Omental fat pad (tissue), 4 donors: ENCODE measurements at places on chromosomes 7 and 10. TPM values are rescaled to one million over a fixed set of nuclear protein-coding genes. Genes with fewer than 3 reads are reported as not detected.

UTF1 gene
- total RNA-seq = not detected

TMEM270 gene
- total RNA-seq = not detected

HOGA1 gene
- total RNA-seq = 6.6 TPM

CCDC136 gene
- 3.0 TPM for total RNA-seq

EN2 gene
- total RNA-seq = 0.09 TPM

DNA sequence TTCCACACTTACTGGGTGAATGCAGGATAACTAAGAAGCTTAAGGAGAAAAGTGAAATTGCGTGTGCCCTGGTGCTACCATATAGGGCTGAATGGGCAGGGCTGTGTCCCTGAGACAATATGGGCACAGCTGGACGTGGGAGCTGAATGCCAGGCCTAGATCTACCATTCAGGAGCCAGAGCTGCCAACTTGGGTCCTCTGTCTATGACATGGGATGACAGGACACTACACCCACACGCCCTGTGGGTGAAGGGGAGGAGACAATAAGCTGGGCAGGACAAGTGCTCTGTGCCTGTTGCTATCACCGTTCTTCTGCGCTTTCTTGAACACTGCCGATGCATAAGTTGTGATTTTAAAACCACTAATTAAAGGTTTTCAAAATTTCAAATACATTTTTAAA is 293.9 kb downstream of the TNS3 start:
- no peak for DNase-seq

DNA sequence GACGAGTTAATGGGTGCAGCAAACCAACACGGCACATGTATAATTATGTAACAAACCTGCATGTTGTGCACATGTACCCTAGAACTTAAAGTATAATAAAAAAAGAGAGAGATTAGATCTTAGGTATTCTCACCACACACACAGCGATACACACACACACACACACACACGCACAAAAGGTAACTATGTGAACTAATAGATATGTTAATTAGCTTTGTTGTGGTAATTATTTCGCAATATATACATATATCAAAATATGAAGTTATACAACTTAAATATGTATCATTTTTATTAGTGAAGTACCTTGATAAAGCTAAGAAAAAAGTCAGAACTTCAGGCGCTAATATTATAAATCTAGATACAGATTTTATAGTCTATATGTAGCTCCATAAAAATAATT is 849.2 kb downstream of the IPMK start:
- no peak for DNase-seq

DNA sequence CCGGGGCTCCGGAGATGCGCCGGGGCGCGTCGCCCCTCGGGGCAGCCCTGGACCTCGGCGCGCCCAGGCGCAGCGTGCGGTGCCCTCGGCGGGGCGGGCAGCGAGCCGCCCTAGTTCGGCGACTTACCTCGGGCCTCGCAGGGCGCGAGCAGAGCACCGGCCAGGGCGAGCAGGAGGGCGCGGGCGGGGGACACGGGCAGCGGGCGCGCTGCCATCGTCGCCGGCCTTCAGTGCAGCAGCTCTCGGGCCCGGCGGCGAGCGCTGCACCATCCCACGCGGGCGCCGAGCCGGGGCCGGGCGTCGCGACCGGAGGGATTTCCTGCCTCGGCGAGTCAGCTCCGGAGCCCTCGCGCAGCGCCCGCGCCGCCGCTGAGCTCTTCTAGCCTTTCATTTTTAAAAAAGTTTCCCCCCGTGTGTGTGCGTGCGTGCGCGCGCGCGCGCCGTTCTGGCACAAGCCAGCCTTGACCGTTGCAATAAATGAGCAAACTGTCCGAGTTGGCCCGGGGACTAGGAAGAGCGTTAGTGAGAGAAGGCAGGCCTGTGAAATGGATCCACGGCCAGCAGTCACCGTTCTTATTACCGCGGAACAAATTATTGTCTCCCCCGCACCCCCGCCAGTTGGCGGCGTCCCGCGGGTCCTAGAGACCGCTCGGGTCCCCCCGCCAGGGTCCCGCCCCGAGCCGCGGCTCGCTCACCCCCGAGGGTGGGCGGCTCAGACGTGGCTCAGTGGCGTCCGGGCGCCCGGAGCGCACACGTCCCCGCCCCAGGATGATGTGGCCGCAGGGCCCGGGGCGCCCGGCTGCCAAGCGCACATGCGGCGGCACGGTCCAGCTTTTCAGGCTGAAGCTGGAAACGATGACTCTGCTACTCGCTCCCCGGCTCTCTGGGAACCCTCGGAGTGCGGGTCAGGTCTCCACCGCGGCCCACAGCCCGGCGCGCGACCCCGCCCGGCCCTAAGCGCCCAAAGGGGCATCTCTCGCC is at the start of gene ADAM12:
ADAM12 (minus strand) TSS at position 547 of the 981 bp plus-strand sequence; CDS start at position 215, 332 bp downstream.
- no peak for DNase-seq

GRCh38 chr10:80487421-80487785 is 33.3 kb downstream of the TSPAN14 start:
- DNase-seq = no peak
